ENCODE measurements at places on chromosomes 16 and 17.

DNA sequence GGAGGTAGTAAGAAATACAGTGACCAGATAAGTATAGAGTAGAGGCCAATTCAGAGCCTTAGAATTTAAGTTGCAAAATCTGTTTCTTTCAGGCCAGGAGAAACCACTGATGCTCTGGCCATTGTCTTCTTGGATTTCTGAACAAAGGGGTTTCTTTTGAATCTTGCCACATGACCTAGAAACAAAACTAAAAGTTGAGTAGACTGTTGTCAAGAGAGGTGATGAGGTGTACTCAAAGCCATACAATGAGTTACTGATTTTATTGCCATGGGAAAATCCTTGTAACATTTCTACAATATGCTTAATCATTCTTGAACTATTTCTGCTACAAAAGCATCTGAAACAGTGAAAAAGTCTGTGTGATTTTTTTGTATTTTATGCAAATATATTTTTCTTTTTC lies 881.3 kb downstream of the CDH11 start:
- no peak for DNase-seq

- DNase-seq: no peak
Observed at GRCh38 chr17:53724726-53725125, 98.0 kb upstream of the KIF2B start.

DNA sequence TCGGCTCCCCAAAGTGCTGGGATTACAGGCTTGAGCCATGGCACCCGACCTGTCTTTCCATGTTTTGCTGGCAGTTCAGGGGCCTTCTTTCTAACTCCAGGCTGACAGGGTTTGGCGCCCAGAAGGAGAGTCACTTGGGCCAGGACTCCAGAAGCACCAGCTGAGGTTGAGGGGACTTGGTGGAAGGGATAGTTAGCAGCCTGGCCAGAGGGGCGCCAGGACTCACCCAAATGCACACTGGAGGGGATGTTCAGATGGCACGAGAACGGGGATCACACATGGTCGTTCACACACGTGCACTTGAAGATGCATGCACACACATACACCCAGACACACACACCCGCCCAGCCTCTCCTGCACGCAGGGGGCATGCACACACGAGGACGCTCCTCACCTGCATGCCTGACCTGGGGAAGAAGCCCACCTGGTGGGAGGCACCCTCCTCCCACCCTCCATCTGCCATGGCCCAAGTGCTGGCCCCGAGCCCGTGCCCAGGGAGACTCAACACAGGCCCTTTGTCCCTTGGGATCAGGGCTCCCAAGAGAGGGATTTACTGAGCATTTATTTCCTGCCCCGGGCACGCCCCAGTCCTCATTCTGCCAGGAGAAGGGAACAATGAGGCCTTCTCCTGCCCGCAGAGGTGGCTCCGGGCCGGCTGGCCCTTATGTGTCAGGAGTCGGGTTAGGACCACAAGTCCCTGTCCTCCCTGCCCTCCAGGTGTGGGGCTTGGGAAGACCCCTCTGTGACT lies 2.3 kb upstream of the PRSS21 start:
- no peak for DNase-seq

- no peak for DNase-seq
Observed at GRCh38 chr17:6753006-6753445, 2.8 kb upstream of the XAF1 start.

- no peak for DNase-seq
Observed at GRCh38 chr17:63573634-63574033, 23.4 kb downstream of the DCAF7 start.

- peak; percentile 35 for DNase-seq
Observed at GRCh38 chr16:3149630-3150345, 15.0 kb downstream of the ZNF213 start.

DNA sequence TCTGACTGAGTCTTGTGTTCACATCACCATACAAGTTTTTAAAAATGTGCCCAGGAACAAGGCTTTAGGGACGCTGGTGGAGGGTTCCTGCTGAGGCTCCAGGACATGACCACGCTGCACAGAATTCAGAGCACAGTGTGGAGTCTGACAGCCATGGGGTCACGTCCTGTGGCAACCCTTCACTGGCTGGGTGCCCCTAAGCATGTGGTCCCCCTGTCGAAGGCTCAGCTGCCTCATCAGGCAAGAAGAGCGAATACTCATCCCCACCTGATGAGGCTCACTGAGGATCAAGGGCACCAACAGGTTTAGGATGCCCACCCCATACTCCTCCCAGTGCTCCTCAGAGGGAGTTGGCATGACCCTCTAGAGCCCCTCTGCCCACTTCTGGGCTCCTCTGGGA lies 5.9 kb downstream of the PNMT start:
- DNase-seq: no peak

GRCh38 chr16:57759541-57760356 lies 24.2 kb downstream of the KATNB1 start:
- DNase-seq: no peak

DNA sequence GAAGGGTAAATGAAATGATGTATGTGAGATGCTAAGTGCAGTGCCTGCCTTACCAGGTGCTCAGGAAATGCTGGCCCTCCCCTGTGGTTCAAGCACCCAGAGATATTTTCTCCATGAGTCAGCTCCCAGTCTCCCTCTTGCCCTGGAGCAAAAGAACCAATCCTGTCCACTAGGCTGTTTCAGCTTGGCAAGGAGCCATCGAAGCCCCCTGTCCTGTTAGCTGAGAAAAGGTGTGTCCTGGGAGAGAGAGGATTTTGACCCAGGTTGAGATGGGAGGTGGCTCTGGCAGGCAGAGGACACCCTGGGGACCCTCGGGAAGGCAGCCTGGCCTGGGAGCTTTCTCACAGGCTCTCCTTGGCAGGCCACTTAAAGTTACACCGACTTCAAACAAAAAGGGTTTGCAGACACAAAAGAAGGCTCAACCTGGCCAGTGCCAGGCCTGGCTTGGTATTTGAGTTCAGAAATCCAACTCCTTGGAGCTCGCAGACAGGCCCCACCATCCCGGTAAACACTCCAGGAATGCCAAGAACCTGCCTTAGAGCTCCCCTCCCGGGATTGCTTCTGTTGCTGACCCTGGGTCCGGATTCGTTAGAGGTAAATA lies 29.6 kb downstream of the NTN1 start:
- DNase-seq: no peak

- DNase-seq: no peak
Observed at GRCh38 chr16:9004183-9004582, 40.5 kb upstream of the USP7 start.

DNA sequence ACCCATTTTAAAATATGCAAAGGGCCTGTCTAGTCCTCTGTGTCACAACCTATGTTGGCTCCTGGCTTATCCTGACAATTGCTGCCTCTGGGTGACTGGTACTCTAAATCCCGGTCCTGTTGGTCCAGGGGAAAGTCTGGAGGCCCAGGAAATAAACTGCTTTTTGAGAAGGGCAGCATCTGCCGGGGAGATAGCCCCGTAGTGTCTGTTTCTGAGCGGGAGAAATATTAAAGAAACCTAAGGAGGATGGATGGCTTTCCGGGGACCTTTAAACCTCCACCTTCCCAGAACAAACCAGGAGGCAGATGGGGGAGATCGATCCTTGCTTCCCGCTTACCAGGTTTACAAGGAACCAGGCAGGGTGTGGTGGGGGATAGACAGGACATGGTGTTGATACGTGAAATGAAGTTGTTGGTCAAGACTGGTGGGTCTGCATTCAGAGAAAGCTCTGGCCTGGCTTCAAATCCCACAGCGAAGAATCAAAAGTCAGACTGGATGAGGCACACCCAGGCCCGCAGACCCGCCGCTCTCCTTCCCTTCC lies 3.8 kb downstream of the HOXB2 start:
- no peak for DNase-seq
